ENCODE measurements at places on chromosomes 7 and 10.
A peak's percentile ranks its signal among the peaks of the same experiment; 100 is the strongest.

DNA sequence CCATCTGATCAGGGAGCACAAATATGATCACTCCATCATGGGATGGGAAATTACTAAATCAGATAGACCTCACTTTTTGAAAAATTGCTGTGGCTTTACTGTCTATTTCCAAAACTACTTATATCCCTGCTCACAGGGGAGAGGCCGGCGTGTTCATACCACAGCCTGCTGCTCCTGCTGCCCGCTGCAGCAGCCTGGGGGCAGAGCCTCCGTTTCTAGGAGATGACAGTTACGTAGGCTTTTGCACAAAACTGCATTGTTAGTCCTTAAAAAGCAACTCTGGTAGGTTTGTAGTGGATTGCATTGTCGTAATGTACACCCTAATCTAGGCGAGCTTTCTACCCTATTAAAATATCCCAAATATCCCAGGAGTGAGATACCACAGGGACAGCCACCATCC is 203.7 kb downstream of the EBF3 start:
- no peak for DNase-seq

DNA sequence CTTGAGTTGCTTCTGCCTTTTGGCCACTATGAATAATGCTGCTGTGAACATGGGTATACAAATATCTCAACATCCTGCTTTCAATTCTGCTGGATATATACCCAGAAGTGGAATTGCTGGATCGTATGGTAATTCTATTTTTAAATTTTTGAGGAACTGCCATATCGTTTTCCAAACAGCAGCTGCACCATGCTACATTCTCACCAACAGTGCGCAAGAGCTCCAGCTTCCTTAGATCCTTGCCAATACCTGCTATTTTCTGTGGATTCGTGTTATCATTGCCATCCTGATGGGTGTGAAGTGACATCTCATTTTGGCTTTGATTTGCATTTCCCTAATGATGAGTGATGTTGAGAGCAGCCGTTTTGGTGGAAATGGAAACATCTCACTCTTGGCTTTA is 26.7 kb downstream of the FRMD4A start:
- DNase-seq: no peak

GRCh38 chr10:114996542-114996941 is 58.5 kb downstream of the TRUB1 start:
- DNase-seq: no peak

DNA sequence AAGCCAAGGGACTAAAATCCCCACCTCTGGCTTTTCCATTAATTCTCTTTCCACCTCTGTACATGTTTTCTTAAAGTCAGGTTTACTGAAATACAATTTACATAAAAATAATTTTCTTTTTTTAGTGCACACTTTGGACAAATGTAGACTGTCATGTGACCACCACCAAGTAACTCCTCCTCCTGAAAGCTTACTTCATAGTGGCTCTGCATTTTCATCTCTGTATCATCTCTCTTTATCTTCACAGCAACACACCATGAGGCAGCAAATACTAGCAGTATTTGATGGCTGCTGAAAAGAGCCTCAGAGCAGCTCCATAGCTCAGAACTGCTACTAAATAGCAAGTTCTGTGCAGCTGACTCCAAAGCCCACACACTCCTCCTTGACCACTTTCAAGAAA is 17.3 kb downstream of the WDFY4 start:
- no peak for DNase-seq

GRCh38 chr7:156147756-156148504 is 335.7 kb upstream of the SHH start:
- DNase-seq: no peak

DNA sequence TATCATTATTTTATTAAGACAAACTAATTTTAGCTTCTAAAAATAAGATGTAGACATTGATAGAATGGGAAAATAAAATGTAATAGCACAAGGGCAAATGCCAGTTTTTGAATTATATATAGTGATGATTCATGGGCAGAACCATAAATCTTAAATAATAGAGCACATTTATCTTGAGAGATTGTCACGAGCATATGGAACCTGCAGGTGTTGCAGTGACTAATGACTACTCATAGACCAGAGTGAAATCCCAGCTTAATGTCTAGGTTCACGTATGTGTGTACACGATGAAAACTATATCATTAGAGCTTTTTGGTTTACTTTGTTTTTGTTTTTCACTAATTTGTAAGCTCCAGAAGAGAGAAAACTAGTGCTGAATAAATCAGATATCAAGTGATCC is 150.2 kb upstream of the CACNA2D1 start:
- DNase-seq: no peak

- no peak for DNase-seq
Measured at GRCh38 chr10:101113890-101114403, 17.2 kb upstream of the TLX1 start.

DNA sequence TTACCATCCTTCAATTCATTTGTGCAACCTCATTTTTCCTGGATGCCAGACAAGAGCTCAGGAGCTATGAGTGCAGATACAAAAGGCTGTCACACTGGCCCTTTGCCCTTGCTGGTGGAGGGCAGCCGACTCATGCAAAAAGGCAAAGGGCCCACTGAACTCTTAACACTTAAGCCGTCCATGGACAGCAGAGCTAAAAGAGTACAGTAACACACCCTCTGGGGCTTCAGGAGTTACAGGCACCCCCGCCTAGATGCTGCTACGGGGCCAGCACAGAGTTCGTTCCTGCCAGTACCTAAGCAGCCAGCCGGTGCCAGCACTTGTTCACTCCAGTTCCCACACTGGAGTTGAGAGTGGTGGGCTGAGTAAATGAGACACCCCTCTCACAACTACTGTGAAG is 69.9 kb upstream of the MRLN start:
- no peak for DNase-seq

- DNase-seq: no peak
Measured at GRCh38 chr10:133334503-133335245, 2.0 kb downstream of the CALY start.

DNA sequence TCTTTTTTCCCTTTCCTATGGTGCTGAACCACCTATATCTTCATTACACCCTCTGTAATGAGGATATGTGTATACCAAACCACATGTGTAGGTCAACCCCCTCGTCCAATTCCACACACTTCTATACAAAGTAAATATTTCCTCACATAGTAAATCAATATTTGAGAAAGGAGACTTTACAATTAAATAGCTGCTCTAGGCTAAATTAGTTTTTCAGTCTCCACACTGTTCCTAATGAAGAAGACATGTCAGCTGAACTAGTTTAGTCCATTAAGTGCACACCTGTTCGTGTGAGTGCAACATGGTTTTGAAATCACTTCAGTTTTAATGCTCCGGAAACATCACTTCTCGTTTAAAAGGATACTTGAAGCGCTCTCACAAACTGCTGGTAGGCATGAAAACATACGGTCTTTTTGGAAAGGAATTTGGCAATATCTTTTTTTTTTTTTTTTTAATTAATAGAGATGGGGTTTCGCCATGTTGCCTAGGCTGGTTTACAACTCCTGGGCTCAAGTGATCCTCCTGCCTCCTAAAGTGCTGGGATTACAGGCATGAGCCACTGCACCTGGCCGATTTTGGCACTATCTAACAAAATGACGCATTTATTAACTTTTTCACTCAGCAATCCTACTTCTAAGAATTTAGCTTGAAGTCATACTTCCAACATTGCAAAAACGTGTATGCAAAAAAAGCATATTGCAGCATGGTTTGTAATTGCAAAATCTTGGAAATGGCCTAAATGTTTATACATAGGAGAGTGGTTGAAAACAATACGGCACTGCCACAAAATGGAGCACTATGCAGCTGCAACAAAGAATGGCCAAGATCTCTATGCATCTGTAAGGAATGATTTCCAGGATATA is 2.1 kb upstream of the XRCC2 start:
- DNase-seq: peak; percentile 99

DNA sequence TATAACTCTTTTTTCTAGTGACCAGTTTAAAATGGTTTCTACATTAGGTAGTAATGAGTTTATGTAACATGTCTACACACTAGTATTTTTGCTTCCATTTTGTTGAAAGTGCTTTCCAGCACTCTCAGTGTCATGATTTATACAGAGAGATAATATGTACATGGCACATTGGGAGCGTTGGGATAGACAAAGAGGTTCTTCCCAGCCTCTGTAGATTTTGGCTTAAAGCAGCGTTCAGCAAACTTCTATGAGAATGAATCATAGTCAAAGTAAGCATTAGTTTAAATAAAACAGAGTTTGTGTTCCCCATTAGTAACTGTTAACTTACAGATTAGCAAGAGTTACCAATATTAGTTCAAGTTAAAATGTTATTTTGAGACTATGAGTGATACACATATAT is 43.9 kb downstream of the SEPTIN14 start:
- no peak for DNase-seq

- DNase-seq: no peak
Measured at GRCh38 chr10:71392292-71392691, 4.4 kb upstream of the CDH23 start.

GRCh38 chr10:78260680-78261079 is 227.0 kb downstream of the RPS24 start:
- no peak for DNase-seq

GRCh38 chr10:133158437-133158755 is 1.6 kb upstream of the KNDC1 start:
- no peak for DNase-seq

DNA sequence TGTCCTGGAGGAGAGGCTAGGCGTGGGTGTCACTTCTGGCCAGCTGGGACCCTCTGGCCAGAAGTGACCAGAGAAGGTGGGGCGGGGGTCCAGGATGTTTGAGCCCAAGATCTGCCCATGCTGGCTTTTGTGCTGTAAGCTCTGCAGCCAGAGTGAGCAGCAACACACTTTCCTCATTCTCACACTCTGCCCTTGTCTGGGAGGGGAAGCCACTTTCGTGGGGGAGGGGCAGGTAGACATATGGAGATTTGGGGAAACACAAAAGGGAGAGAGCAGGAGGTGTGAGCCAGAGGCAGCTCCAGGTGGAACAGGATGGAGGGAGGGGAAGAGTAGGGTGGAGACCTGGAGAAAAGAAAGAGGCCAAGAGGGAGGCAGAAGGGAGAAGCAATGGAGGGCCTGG is 31.5 kb upstream of the ADCYAP1R1 start:
- no peak for DNase-seq

DNA sequence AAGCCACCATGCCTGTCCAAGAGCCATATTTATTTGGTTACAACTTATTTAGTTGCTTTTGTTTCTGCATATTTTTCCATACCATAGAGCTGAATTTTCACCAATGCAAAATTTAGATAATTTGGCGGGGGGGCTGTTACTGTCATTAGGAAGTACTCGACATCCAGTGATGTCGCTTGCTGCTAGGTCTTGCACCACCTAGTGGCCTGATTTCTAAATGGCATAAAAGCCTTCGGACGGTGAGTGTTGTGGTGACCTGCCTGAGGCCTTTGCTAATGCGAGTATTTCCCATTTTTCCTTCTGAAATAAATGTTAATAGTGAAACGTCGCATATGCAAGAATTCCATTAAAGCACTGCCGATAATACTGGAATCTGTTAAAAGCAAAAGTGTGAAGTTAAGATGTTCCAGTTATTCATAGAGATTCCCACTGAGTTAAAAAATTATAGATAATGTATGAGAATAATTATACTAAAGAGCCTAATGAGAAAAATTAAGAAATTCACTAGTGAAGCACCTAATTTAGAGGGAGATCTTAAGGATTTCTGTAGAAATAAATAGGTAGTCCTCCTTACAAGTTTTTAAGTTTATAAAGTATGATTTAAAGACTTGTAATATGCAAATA is 86.1 kb upstream of the DNAJB6 start:
- no peak for DNase-seq

DNA sequence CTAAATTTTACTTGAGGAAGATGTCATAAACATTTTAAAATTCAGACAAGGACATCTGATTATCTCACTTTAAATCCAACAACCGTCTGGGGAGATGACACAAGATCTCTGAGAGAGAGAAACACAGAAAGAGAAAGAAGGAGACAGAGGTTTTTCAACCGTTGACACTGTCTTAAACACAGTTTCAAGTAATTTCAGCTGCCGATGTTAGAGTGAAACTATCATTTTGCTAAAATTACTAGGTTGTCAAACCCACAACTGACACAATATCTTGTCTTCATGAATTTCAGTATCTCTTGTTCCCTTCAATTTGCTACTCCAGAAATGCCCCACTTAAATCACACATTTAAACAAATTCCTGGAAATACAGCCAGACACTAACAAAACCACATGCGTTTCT is 174.8 kb downstream of the RAPGEF5 start:
- DNase-seq: no peak

- no peak for DNase-seq
Measured at GRCh38 chr10:75050149-75050919, 61.1 kb upstream of the SAMD8 start.

DNA sequence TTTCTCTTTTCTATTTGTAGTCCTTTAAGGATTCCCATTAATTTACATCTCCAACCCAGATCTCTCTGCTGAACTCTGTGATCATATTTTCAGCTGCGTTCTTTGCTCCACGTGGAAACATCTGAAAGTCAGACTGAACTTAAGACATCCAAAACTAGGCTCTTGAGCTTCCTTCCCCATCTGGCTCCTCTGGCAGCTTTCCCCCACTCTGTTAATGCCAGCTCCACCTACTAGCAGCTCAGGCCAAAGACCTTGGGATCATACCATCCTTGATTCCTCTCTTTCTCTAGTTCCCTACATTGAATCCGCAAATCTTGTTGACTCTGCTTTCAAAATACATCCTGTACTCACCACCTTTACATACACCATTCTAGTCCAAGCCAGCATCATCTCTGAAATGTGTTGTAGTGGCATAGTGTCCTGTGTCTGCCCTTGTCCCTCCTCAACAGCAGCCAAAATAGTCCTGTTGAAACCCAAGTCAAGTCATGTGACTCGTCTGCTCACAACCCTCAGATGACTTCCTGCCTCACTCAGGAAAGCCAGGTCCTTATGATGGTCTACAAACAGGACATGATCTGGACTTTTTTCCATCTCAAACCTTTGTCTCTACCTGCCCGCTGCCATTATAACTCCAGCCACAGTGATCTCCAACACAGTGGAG is 7.0 kb downstream of the REEP3 start:
- no peak for DNase-seq

GRCh38 chr10:34748357-34748756 is 66.7 kb downstream of the PARD3 start:
- DNase-seq: no peak

GRCh38 chr10:100506596-100507356 is 12.9 kb downstream of the SEC31B start:
- no peak for DNase-seq

DNA sequence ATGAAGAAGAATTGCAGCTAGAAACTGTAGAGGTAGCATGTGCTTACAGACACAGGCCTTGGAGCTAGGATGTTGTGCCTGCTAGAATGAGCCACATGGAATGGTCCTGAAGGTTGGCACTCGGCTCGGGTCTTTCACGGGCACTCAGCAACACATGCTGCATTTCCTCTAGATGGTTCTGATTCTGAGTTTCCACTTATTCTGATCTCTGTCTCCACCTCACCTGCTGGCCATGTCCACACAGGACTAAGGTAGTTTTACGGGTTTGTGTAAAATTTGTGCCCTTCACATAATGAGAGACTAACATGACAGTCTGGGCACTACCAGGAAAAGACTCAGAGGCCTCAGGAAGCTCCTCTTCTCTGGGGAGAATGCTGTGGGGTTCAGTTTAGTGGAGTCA is 444.8 kb upstream of the MKI67 start:
- no peak for DNase-seq

GRCh38 chr10:4590807-4591206 is 235.2 kb upstream of the AKR1E2 start:
- no peak for DNase-seq
